Thymus (tissue), 14 donors: ENCODE measurements at places on chromosomes 1 and 21. TPM values are rescaled to one million over a fixed set of nuclear protein-coding genes. Genes with fewer than 3 reads are reported as not detected.

DNA sequence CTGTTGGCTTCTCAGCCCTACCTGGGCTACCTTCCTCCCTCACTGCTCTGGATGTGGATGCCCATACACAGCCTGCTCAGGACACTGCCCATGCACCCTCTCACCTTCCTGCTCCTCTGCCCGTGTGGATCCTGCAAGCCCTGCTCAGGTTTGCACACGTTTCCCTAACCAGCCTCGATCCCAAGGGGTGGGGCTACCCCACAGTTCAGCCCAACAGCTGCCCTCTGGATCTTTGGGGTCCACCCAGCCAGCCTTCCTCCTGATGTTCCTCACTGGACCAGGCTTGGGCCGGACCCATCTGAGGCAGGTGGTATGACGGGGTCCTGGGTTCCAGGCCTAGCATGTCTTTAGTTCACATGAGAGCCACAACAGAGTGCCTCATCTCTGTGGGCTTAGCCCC lies 4.7 kb downstream of the TMEM54 start:
- peaks cover 51% of the 10 kb centered on the region for H3K27me3 ChIP-seq
- peaks cover 2% of the 10 kb centered on the region for H3K4me1 ChIP-seq

DNA sequence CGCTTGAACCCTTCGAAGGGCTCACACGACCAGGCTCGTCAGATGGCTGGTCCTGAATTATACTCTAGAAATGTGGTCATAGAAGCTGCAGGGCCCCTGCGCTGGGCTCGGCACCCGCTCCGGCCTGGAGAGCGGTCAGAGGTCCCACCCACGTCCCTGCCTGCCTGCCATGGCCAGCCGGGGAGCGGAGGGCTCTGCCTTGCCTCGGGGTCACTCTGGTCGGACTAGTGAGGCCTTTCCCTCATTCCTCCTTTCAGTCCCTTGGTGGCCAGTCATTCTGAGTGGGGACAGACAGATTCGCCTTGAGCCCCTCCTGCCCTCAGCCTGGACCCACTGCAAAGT lies 529 bp upstream of the MARCKSL1 start:
- H3K4me1 ChIP-seq: peaks cover 53% of the 10 kb centered on the region
- peaks cover 19% of the 10 kb centered on the region for H3K27me3 ChIP-seq
- H3K27ac ChIP-seq: no peak overlapping the region
- peak overlapping the region; percentile 70 for H3K4me3 ChIP-seq
- no peak for DNase-seq

DNA sequence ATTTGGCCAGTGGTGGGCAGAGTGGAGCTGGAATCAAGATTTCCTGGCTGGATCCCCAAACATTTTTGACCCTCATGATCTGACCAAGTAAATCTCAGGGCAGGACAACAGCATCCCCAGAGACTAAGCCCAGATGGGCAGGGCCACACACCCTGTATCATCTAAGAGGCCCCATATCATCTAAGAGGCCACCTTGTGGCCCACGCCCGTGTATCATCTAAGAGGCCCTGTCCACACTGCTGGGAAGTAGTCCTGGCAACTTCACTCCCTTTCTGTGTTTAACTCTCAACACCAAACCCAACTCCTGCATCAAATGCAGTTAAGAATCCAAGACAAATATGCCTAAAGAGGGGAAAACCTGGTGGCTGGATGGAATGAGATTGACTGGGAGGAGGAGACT lies 81.6 kb upstream of the SSX2IP start:
- H3K27me3 ChIP-seq: no peaks in the 10 kb centered on the region
- H3K4me3 ChIP-seq: no peak overlapping the region
- no peak for DNase-seq
- H3K36me3 ChIP-seq: no peaks in the 10 kb centered on the region
- H3K4me1 ChIP-seq: no peaks in the 10 kb centered on the region

GRCh38 chr1:55571767-55572166 lies 356.6 kb upstream of the USP24 start:
- H3K4me3 ChIP-seq: no peak overlapping the region
- no peaks in the 10 kb centered on the region for H3K27me3 ChIP-seq
- H3K4me1 ChIP-seq: no peaks in the 10 kb centered on the region
- DNase-seq: no peak
- H3K36me3 ChIP-seq: no peaks in the 10 kb centered on the region
- H3K27ac ChIP-seq: no peak overlapping the region

The KCND3 gene
- total RNA-seq: 0.33 TPM
